ENCODE measurements at places on chromosomes 11 and 22.
A peak's percentile ranks its signal among the peaks of the same experiment; 100 is the strongest.

DNA sequence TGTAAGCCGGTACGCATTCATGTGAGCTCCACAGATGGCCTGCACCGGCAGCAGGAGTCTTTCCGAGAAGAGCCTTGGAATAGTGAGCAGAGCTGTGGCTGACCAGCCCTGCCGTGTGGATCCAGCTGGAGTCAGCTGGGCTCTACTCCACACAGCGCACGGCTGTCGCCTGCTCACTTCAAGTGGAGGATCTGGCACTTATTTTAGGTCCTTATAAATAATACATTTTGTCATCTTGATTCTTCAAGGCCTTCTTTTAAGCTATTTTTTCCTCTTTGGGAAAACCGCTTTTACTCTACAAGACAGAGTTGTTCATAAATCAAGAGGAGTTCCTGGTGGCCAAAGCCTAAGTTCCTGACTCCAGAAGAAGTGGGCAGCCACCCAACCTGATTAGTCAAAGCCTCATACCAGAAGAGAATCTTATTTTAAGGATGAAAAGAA is 93.8 kb downstream of the KCNC1 start:
- no peak for DNase-seq

DNA sequence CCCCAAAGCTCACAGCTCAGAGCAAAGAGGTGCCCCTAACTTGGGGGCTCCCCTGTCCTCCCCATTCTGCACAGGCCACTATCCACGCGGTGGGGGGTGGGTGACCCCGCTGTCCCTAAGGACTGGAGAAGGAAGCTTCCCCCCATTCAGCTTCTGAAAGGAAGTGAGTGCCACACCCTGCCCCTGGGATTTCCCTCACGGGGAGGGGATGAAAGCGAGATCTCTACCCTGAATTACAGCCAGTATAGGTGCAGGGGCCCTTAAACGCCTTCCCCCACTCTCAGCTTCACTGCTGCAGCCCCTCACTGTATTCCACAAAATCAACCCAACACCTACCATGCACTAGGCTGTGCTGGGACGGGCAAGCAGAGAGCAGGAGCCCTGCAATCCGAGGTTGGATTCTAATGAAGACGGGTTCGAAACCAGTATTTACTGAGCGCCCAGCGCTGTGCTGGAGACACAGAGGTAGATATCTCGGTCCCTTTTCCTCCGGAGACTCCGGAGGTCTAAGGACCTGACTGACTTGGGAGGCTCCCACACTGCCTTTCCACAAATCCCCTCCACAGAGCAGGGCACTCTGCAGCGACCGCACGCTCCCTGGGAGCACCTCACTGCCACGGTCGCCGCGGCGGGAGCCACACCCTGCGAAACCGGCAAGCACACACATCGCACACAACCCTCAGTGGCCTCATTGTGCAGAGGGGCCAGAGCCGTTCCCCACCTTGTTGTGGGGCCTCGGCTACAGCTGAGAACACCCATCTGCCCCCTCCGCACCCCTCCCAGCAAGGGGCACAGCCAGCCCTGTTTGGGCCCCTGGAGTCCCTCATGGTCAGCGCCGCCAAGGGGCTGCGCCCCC is 1.8 kb downstream of the AHNAK start:
- DNase-seq: no peak

DNA sequence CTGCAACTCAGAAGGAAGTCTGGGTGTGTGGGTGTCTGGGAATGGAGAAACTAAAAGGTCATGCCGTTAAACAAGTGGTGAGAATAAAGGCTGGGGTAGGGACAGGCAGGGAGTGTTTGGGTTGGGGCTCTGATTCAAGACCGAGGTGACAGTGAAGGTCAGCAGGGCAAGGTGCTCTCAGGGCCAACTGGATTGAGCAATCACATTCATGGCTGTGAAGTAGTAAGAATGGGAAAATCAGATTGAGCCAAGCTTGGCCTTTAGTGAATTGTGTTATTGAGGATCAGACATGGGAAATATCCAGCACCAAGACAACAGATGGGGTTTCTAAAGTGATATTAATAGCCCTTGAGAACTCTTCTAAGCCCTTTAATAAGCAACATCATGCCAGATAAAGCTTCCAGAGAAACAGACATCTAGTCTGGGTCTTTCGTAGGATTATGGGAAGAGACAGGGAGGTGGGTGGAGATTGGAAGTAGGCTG is 24.3 kb downstream of the SCN3B start:
- DNase-seq: no peak

DNA sequence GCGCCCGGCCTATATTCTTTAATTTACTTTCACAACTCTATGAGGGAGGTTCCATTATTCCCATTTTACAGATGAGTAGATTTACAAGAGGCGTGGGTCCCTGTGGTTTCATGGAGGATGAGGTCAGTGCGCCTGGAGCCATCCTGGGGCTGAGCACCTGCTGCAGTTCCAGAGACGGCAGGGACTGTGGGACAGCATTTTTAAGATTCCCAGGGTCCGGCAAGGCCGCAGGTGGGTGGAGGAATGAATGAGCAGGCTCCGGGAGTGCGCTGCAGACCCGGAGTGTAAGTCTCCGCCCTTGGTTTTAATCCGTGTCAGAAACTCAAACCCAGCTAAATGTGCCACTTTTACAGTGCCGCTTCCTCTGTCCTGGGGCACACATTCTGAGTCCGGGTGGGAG is 4.1 kb upstream of the CHRM1 start:
- no peak for DNase-seq

DNA sequence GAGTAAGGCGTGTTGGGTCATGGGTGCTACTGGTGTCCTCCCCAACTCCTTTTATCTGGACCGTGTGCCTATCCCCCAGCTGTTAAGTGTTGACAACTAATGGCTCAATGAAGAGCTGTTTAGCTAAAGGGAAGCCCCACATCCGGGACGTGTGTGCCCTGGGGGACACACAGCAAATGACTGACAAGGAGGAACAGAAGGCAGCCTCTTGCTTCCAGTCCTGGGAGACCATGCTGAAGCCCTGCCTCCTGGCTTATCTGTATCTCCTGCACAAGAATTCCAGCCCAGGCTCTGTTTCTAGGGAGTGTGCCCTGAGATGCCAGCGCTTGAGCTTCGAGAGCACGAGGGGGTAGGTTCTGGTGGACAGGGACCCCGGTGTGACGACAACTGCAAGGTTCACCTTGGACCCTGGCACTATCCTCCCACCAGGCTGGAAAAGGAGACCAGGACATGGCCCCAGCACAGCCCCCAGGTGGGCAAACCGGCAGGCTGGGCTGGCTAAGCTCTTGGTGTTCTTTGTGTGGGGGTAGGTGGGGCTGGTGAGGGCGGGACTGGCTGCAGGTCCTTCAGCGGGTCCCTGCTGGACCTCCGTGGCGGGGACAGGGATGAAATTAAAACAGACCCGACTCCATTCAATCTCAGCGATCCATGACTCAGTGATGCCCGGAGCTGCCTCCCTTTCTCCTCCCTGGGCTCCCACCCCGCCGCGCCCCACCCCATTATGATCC is 21.0 kb downstream of the ASCL2 start:
- no peak for DNase-seq

DNA sequence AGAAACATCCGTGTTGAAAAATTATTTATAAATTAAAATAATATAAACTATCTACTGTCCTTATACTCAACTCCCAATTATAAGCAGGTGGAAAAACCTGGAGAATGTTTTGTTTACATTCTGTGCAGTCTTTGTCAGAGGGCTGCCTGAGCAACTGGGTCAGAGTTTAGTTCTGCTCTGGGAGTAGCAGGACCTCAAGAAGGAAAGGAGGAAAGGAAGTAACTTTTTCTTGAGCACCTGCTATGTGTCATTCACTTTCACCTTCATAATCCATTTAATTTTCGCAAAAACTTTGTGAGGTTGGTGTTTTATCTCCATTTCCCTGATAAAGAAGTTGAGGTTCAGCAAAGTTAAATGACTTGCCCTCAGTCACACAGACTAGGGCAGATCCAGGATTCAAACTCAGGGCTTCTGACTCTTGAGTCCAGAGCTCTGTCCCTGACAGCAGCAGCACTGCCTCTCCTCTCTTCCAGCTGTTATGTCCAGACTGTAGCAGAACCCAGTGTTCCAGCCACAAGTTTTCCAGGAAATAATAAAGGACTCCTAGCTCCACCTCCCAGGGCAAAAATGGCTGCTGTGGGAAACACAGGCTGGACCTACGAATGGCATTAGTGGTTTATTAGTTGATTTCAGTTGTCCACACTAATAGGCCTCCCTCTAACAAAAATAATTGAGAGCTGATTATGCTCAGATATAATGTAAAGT is 6.4 kb downstream of the CD3E start:
- no peak for DNase-seq

- no peak for DNase-seq
Measured at GRCh38 chr11:121104312-121104762, 3.3 kb downstream of the TECTA start.

- DNase-seq: no peak
Measured at GRCh38 chr11:111525456-111525855, 10.9 kb downstream of the HOATZ start.

DNA sequence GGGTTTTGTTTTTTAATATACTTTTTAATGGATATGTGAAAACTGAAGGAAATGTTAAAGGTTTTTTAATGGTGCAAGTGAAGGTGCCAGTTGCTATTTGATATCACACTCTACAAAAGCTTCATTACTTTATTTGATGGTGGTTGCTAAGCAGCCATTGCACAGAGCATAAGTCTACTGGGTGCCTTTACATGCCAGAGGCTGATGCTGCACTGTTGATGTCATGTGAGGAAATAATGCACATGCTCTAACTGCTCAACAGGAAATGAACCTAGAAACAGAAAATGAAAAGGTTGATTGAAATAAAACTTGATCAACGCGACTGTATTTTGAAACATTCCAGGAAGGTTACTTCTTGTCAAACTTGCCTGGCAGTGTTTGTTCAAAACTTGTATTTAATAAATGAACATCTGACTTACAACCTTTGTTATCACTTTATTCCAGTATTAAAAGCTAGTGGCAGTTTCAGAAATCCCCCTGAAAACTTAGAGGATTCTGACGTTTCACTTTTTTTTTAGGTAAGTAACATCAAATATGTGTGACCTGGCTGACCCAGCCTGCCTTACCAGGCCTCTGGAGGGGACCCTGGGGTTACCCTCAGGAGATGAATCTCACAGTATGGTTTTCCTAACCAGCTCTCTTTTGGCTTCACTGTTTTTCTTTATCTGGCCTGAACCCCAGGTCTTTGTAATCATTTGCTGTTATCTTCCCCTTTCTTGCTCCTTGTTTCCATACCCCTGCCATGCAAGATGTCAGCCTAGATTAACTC is 2.4 kb upstream of the ATP5MG start:
- DNase-seq: no peak

- DNase-seq: no peak
Measured at GRCh38 chr11:7501894-7502293, 11.9 kb upstream of the PPFIBP2 start.

- no peak for DNase-seq
Measured at GRCh38 chr11:131696690-131697089, 326.3 kb downstream of the NTM start.

- no peak for DNase-seq
Measured at GRCh38 chr11:100965346-100965745, 164.3 kb downstream of the PGR start.

DNA sequence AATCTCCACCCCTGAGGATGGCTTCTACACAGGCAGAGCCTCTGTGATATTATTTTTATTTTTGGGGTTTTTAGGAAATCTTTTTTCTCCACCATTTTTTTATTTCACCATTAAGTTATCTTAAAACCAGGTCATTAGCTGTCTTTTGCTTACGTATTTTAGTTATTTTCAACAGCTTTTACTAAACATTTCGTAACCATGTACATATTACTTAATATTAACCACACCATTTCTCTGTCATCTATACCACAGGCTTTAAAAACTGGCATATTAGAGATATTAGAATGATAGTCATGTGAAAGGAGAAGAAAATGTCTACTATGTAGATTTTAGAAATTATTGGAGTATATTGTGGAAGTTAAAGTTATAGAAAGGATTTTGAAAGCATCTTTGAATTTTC is 37.4 kb downstream of the YAP1 start:
- DNase-seq: no peak

DNA sequence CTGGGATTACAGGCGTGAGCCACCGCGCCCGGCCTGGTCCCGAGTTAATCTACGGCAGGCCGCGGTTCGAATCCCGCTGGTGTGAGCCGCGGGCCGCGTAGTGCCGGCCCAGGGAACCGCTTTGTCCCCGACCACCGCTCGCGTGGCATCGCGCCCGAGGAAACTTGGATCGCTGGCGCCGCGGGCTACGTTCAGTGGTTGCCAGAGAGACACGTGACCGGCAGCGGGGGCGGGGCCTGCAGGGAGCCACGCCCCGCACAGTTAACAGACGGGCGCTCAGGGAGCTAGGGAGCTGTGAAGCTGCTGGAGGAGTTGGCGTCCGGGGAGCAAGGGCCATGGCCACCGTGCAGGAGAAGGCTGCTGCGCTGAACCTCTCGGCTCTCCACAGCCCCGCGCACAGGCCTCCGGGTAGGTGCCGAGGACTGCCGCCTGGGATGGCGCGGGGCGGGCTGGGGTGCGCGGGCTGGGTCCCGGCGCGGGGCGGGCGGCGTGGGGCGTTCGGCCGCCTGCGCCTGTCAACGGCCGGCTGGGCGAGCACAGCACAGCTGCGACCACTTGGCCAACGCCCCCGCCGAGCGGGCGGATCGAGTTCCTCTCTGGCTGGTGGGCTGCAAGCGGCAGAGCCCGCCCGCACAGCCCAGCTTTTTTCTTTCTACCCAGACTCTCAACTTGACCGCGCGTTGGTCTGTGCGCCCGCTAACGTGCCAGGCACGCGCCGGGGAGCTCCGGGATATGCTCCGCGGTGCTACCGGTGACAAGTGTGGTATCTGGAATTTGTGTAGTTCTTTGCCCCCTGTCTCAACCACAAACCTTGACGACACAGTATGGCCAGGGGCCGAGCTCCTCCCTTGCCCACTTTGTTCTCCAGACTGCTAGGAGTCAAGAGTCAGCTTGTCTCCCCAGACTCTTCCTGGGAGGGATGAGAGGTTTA is at the start of gene DEPDC7:
Gene DEPDC7 (plus strand): TSS at position 258 of the 931 bp plus-strand sequence. CDS start 78 bp downstream, at position 336.
- DNase-seq: peak; percentile 75

DNA sequence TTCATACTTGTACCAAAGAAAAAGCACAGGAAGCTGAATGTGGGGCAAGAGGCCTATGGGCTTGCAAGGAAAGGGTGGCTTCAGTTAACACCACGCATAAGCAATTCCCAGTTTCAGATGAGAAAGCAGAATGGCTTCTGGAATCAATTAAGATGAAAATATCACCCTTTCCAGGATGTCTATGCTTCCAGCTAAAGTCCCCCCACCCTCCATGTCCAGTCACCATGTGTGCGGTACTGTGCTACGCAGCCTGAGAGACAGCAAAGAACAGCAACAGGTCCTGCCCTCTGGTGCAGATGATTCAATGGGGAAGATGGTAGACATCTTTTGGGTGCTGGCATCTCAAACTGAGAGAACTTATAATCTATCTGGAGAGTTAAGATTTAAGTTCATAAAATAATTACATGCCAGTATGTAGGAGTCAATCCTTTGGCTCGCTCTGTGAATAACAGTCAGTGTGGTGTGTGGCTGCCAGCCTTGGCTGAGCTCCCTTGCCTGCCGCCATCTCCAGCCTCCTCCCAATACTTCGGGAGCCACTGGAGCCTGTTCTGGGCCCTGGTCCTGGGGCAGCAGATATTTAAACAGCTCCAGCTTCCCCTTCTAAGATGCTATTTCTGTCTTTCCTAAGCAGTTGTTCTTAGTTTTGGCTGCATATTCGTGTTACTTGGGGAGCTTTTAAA is 44.5 kb downstream of the ME3 start:
- no peak for DNase-seq

Data from nucleus accumbens (tissue), 56 donors.